ENCODE measurements at places on chromosomes 6 and 20.

DNA sequence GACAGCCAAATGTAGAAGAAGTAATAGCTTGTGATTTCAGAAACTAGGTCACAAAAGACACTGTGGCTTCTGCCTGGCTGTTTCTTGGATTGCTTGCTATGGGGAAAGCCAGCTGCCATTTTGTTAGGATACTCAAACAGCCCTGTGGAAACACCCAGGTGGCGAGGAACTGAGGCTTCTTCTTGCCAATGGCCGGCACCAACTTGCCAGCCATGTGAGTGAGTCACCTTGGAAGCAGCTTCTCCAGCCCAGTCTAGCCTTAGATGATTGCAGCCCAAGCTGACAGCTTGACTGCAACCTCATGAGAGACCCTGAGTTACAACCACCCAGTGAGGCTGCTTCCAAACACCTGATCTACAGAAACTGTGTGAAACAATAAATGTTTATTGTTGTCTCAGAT, 11.9 kb upstream of the KIAA1755 start:
- no peak for DNase-seq

- DNase-seq: no peak
These were observed 120.8 kb downstream of the BACH2 start for GRCh38 chr6:90175627-90176538.

DNA sequence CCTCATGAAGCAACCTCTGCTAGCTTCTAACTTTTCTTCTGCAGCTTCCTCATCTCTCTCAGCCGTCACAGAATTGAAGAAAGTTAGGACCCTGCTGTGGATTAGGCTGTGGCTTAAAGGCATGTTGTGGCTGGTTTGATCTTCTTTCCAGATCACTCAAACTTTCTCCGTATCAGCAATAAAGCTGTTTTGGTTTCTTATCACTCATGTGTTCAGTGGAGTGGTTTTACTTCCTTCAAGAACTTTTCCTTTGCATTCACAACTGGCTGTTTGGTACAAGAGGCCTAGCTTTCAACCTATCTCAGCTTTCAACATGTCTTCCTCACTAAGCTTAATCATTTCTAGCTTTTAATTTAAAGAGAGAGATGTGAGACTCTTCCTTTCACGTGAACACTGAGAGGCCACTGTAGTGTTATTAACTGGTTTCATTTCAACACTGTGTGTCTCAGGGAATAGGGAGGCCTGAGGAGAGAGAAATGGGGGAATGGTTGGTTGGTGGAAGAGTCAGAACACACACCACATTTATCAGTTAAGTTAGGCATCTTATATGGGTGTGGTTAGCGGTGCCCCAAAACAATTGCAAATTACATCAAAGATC, 17.2 kb downstream of the ZSCAN23 start:
- DNase-seq: no peak

GRCh38 chr6:25369433-25370177, 90.4 kb downstream of the CARMIL1 start:
- DNase-seq: peak; percentile 81

Data from mesendoderm (in vitro differentiated cells).